ENCODE measurements at places on chromosomes 3 and 15.

- no peak for DNase-seq
Observed at GRCh38 chr3:115800489-115801075, 177.3 kb downstream of the GAP43 start.

DNA sequence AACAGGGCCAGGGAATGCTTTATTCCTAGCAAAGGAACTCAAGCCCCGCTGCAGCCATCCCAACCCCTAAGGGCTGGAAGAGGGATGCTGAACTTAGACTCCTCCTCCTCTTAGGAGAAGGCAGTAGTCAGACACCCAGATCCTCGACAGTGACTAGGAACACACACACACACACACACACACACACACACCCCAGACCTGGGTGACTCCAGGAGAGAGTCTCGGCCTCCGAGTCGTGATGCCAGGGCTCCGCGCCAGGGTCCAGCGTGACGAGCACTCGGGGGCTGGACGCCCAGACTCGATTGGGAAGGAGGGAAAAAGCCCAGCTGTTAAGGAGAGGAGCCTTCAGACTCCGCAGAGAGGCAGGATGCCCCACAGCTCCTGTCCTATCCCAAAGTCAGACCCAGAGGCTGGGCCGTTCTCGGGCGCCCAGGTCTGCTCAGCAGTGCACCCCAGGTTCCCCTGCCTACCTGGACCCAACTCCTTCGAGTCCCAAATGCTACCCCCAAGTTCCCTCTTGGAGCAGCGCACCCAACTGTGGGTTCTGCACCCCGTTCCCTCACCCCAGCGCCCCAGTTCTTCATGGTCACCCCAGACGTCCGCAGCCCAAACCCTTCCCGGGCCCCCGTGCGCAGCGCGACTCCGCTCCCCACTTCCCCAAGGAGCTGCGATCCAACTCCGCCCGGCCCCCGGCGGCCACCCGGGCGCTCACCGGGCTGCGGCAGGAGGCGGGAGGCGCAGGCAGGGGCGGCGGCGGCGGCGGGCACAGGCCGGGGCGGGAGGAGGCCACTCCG is 421 bp downstream of the BMF start:
- no peak for DNase-seq

- DNase-seq, result no peak
Observed at GRCh38 chr15:82978438-82978837, 7.6 kb upstream of the RAMAC start.

- DNase-seq, result no peak
Observed at GRCh38 chr3:193836918-193837317, 243.9 kb downstream of the OPA1 start.

DNA sequence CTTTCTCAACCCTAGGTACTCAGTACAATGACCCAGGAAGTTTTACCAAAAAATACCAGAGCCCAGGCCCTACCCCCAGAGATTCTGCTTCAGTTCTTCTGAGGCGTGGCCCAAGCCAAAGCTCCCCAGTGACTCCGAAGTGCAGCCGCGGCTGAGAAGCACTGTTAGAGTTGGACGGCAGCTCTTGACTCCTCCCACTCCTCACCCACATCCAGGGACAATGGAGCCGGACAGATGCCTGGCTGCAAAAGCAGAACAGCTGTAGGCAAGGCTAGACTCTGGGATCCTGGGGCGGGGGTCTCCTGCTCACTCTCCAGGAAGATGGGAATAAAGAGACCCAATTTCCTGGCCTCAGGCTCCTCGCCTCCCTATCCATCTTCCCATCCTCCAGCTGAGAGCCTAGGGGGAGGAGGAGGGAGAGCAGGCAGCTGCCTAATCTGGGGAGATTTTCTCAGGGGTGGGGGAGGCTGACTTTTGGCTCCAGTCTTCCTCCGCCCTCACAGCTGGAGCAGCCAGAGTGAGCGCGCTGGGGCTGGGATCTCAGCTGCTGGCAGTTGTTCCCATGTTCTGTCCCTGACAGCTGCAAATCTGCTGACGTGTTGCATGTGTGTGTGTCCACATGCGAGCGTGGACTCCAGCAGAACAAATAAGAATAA is 223.8 kb downstream of the OPA1 start:
- DNase-seq, result no peak

- DNase-seq, result no peak
Observed at GRCh38 chr15:81299630-81300273, 24.2 kb downstream of the STARD5 start.
